ENCODE measurements at places on chromosomes 5 and 9.

DNA sequence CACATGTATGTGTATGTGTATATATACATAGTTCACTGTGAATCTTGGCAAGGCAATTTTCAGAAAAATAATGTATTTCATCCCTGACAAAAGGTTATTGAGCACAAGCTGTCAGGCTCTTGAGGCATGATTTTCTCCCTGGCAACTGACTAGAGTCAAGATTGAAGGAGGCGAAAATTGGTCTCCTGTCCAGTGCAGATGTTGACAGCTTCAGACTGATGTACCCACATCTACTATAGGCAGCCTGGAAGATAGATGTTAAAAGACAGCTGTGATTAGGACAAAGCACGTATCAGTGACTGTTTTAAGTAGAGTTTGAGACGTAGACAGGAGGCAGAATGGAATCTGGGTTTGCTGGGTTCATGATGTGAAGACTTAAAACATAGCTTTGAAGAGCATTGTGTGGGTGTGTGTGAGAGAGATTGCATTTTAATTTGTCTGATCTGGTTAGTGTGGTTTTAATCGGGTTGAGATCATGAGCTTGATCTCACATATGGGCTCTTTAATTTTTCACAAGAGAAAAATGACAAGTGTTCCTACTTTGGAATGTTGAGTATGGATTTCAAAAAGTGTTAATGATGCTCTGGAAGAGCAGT, 39.1 kb downstream of the CTNNA1 start:
- no peak for DNase-seq

GRCh38 chr5:107293541-107294210, 377.1 kb downstream of the EFNA5 start:
- DNase-seq, result no peak

GRCh38 chr5:153618867-153619266, 128.4 kb downstream of the GRIA1 start:
- no peak for DNase-seq

DNA sequence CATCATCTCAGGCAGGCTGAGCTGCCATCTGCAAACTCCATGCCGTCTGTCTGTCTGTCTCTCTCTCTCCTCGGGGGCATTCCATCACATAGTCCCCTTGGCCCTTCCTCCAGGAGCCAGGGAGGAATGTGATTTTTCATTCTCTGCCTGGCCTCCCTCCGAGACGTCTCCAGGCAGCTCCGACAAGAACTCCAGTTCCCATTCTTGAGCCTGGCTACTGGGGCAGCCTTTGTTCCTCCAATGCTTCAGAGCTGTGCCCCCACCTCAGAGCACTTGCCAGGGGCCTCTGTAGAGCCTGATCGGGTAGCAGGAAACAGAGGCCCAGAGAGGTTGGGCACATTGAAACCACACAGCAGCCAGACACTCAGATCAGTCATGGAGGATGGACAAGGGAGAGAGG, 74.0 kb downstream of the COL27A1 start:
- no peak for DNase-seq

DNA sequence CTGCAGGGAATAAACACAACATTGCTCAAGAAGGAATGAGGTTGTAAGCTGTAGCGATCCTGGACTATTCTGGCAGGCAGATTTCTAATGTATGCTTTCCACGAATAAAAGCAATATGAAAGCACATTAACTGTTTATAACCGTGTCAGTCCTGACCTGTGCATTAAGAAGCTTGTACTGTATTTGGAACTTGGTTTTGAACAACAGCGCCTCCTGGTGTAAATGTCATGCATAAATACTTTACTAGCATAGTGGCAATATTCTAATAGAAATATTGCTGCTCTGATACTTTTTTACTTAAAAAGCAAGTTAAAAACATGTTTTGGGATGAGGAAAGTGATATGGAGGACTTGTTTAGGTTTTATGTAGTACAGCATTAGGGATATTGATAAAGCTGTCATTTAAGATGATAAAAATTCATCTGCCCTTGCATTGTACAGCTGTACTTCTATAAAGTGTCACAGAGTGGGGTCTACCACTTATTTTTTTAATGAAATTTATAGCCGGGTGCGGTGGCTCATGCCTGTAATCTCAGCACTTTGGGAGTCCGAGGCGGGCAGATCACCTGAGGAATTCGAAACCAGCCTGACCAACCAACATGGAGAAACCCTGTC, 70.7 kb upstream of the GNE start:
- no peak for DNase-seq

- DNase-seq, result no peak
Observed at GRCh38 chr9:116998305-116998704, 311.2 kb downstream of the TRIM32 start.

GRCh38 chr5:36664766-36665165, 58.4 kb downstream of the SLC1A3 start:
- no peak for DNase-seq

DNA sequence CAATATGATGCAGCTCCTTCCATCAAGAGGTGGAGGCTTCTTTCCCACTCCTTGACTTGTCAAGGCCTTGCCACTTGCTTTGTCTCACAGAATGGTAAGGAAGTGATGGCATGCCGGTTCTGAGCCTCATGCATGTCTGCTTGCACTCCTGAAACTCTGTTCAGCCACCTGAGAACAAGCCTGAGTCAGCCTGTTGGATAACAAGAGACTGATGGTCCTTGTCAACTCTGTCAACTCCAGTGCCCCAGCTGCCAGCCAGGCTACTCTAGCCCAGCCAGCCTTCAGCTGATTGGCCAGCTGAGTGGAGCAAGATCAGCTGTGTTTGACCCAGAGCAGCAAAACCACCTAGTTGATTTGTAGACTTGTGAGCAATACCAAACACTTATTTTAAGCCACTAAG, 4.4 kb upstream of the TENT4A start:
- no peak for DNase-seq

- DNase-seq, result no peak
Observed at GRCh38 chr5:160938532-160938931, 86.5 kb upstream of the ATP10B start.

DNA sequence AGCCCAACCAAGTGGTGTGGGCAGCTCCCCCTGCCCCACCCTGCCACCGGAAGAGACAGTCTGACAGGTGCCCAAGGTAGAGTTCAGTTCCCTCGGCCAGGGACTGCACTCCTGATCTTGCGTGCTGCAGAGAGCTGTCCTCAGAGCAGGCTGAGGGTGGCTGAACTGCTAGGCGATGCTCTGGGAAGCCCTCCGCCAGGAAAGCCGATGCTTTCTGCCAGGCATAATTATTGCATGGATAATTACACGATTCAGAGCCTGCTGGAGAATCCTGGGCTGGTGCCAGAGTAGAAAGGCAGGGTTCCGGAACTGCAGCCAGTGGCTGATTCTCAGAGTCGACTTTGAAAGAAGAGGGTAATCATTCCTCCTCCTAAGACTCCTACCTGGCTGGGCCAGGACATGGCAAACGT, 19.3 kb downstream of the KCNIP1 start:
- peak; percentile 38 for DNase-seq

DNA sequence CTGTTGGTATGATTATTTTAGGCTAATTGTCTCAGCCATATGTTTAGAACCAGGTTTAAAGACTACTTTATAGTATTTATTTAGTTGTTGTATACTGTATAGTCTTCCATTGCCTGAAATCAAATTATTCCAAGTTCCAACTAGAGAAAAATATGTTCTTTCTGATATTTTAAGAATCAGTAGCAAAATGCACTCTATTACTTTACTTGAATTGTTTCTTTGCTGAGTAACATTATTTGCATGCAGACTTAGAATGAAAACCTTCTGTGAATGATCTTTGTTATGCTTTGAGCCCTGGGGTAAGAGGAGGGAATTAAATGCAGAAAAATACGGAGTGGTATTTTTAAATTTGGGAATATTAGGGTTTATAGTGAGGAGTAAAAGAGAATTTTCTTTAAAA, 47.9 kb downstream of the MEGF10 start:
- no peak for DNase-seq

DNA sequence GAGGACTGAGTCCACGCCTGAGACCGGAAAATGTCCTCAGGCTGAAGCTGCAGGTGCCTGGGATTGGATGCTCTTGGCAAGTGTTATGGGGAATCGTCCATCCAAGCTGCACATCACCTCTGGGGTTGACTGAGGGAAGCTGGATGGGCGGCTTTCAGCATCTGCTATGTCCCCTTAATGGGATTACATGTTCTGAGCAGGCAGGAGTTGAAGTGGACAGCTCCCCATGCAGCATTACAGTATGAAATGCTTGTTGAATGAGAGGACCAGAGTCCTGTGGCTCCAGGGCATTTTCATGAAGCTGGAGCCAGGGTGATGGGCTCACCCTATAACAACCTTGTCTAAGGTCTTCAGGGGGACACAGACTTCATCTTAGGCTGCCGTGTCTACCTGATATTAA, 270.9 kb downstream of the HSPA4 start:
- DNase-seq, result no peak

All from caudate nucleus (tissue), 63 donors.